ENCODE measurements at places on chromosomes 5 and 9. TPM values are rescaled to one million over a fixed set of nuclear protein-coding genes. Genes with fewer than 3 reads are reported as not detected.

- no peak for DNase-seq
These were observed 104.7 kb downstream of the ADAMTS2 start for GRCh38 chr5:179240561-179240960.

- DNase-seq, result peak; percentile 50
These were observed 77.3 kb downstream of the MAMDC2 start for GRCh38 chr9:70120834-70121510.

DNA sequence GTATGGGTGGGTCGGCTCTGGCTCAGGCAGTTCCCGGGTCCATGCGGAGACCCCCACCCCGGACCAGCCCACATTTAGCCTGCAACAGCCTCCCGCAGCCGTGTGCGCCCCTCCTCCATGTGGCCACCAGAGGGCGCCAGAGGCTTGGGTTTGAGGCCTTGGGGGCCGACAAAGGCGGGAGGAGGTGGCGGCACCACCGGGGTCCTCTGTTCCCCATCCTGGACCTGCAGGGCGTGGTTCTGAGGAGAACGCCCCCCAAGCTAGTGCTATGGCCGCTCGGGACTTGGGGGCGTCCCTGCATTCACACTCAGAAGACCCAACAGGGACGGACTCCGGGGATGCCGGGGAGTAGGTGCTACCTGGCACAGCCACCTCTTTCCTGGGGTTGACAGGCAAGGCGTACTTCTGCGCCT lies 16.5 kb downstream of the ASS1 start:
- peak; percentile 53 for DNase-seq

- DNase-seq, result no peak
These were observed 136.4 kb upstream of the GLRA1 start for GRCh38 chr5:152061095-152061494.

DNA sequence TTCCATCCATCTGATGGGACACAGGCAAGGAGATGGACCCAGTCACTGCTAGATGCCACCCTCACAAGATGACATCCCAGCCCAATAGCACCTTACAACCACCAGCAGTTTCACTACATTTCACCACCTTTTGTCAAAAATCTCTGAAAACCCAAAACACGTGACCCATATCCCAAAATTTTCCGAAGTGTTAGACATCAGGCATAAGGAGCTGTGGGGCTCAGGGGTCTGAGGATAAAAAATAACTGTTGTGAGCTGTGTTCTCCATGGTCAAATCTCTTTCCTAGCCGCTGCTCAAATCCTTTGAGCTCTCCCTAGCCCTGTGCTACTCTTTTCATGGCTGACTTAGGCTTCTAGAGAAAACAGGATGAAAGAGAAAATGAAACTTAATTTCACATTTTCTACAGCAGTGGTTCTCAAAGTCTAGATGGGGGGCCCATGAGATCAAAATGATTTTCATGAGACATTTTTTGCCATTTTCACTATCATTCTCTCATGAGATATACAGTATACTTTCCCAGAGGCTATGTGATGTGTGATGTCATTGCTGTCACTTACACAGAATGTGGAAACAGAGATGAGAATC lies 40.7 kb downstream of the TIMD4 start:
- no peak for DNase-seq

DNA sequence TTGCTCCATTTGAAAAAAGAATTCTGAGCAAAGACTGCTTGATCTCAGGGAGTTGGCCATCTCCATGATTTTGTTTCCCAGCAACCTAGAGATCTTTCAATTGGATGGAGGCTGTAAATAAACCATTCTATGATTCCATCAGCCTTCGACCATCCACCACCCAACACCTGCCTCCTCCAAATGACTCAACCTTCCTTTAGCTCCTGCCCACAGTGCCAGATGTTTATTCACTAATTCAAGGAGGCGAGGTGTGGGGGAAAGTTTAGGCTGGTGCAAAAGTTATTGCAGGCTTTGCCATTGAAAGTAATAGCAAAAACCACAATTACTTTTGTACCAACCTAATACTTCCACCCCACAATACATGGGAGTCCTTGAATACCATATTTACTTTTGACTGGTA lies 327.5 kb downstream of the CAAP1 start:
- DNase-seq, result no peak

DNA sequence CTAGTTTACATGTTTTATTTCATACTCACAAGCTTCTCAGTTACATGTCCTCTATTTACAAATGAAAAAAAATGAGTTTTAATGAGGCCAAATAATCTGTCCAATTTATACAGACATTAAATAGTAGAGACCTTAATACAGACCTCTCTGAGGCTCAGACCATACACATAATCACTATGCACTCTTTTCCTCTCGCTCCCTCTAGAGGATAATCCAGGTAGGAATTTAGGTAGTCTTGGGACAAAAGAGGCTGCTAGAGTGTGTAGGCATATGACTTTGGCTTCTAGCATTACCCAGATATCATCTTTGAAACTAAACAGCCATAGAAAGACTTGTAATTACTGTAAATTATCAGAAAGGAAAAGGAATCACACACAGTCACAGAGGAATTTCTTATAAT lies 444.7 kb downstream of the HINT1 start:
- DNase-seq, result no peak

GRCh38 chr5:88090506-88090905 lies 178.1 kb downstream of the TMEM161B start:
- DNase-seq, result no peak

DNA sequence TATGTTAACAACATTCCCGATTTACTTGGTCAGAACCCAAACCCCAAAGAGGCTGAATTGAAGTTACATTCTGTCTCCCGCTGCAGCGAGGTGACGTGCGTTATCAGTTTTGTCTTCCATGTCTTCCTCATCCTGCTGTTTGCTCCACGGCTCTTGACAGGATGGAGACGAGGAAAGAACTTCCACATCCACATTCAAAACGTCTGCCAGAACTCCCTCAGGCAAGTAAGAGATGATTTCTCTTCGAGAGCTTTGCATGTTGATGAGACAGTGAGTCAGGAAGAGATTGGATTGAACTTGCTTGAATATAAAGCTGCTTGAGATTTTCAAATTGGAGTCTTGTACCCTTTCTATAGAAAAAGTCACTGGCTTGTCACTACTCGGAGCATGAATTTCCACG lies 242.6 kb downstream of the AUH start:
- no peak for DNase-seq

GRCh38 chr5:14036514-14036913 lies 92.0 kb upstream of the DNAH5 start:
- DNase-seq, result no peak

GRCh38 chr5:157665467-157666070 lies 5.8 kb upstream of the C5orf52 start:
- no peak for DNase-seq

DNA sequence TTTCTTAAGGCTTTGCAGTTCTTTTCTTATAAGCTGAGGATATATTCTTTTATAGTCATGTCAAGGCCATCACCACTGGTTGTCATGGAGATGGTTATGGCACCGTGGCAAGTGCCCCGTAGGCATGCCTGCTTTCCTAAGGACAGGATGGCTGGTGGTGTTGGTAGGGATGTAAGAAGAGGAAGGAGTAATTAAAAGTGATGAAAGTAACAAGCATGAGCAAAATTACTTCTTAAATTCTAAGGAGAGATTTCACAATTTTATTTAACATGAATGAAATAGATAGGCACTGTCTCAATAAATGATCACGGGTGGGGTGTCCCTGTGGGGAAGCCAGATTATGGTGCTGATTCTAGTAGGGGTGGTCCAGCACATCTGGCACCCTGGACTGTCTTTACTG lies 290.2 kb upstream of the KLF4 start:
- no peak for DNase-seq

GRCh38 chr9:4970970-4971641 lies 14.0 kb upstream of the JAK2 start:
- DNase-seq, result no peak

GRCh38 chr5:448061-448765 lies 5.2 kb downstream of the EXOC3 start:
- DNase-seq, result peak; percentile 48

- DNase-seq, result no peak
These were observed 54.7 kb downstream of the NAA35 start for GRCh38 chr9:85995599-85995998.

DNA sequence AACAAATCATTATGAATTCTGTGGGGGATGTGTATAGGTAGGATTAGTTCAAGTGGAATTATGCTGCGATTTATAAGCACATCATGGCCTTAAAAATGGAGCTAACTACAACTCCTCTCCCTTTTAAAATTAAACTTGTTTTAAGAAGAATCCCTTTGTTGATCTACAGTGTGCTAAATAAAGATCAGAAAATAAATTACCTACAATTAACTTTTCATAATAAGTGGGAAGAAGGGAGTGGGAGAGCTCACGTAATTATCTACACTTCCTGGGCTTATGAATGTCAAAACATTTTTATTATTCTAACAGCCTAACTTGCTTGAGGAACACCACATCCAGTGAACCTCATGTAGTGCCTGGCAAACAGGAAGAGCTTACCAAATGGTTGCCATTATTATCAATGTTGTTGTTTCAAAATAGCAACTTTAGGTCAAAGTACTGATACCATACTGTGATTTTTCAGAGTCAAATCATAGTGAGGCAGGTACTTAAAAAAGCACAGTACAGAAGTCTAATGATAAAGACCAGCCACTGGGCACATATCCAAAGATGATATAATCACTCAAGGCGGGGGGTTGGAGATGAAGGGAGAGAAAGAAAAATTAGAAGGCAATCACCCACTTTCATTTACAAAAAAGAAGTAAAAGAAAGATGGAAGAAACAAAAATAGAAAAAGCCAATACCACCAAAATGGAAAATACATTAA lies 174.0 kb downstream of the RAPGEF6 start:
- DNase-seq, result no peak

GRCh38 chr5:124735169-124735858 lies 11.1 kb downstream of the ZNF608 start:
- peak; percentile 37 for DNase-seq

GRCh38 chr5:149358294-149358651 lies 427 bp downstream of the PCYOX1L start:
- peak; percentile 38 for DNase-seq

- DNase-seq, result no peak
These were observed 13.8 kb downstream of the HNRNPK start for GRCh38 chr9:83966209-83966582.

Gene LHX2
- not detected for total RNA-seq

Gene GHR
- 39.1 TPM for total RNA-seq

Gene PCDHGC4
- total RNA-seq, result 3.3 TPM

Gene TNFSF8
- 8.1 TPM for total RNA-seq

Gene IFNA21
- total RNA-seq, result not detected

Gene GNA14
- 7.1 TPM for total RNA-seq

Data from tibial nerve (tissue), 4 donors.